Activated CD8-positive, alpha-beta memory T cell treated with anti-CD3 and anti-CD28 coated beads for 1 hour (primary cell): ENCODE measurements at places on chromosomes 12 and 14.

DNA sequence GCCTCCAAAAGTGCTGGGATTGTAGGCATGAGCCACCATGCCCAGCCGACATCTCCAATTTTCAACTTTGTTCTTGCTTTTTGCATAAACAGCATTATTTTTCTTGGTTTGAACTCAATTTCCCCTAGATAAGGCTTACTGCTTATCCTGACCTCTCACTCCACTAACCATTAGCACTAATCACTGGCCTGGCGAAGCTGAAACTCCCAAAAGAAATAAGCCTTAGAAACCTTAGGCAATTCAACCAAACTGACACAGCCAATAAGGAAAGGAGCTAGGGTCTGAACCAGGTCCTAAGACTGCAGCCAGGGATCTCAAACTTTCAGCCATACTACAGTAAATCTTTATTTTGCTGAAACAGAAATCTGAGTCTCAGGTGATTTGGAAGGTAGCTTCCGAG lies 448.0 kb downstream of the RMST start:
- DNase-seq = no peak

DNA sequence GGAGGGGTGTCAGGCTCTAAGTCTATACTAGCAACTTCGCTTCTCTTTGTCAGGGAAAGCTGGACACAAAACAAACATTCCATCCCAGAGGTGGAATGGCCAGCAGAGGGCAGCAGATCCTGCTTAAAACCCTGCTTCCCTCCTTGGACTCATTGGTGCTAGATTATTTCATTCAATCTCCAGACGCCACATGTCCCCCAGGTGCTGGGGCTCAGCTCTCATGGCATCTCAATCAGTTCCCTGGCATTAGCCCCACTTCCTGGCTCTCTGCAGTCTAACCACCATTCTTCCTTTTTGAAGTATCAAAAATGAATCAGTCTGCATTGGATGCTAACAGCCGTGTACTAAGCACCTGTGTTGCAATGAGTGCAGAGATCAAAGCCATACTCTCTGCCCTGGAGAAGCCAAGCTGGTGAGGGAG lies 8.1 kb upstream of the PPP1R1A start:
- peak; percentile 34 for DNase-seq

DNA sequence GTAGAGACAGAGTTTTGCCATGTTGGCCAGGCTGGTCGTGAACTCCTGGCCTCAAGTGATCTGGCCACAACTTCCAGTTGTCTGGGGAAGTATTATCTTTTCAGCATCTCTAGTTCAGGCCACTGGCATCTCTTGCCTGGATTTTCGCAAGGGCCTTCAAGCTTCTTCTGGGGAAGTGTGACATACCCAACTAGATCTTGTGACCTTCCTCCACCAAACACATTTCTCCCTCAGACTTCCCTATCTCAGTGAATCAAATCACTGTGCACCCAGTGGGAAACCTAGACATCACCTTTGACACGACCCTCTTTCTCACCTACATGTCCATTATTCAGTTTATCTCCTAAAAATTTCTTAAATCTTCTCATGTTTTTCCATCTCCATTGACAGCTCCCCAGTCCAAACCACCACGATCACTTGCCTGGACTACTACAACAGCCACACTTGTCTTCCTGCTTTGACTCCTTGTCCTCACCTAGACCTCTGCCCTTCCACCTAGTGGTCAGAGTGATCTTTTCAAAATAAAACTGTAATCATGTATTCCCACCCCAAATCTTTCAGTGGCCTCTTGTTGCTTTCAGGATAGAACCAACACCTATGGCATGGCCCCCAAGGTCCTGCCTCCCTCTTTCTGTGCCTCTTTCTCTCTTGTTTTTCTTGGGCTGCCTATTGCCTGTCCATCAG lies 3.3 kb downstream of the EEF1AKMT3 start:
- no peak for DNase-seq

GRCh38 chr14:69481815-69482568 lies 2.5 kb upstream of the PLEKHD1 start:
- DNase-seq = no peak

- DNase-seq = no peak
Measured at GRCh38 chr12:130953771-130954543, at the start of gene ADGRD1. Gene ADGRD1 (plus strand): TSS chr12:130953907. CDS start chr12:130954466, 559 bp downstream.

DNA sequence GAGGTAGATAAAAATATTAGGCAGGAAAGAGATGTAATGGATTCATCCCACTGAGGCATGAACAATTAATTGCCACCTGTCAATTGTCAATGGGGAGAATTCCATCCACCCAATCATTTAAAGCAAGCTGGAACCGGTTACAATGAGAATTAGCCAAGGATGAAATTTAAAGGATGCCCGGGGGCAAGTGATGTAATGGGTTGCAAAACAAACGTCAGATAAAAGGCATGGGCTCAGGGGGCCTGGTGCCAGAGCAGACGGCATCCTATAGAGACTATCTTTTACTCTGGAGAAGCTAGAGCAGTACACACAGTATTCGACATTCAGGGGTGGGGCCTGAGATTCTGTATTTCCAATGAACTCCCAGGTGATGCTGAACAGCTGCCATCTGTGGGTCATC lies 80.5 kb upstream of the ZFP36L1 start:
- no peak for DNase-seq

DNA sequence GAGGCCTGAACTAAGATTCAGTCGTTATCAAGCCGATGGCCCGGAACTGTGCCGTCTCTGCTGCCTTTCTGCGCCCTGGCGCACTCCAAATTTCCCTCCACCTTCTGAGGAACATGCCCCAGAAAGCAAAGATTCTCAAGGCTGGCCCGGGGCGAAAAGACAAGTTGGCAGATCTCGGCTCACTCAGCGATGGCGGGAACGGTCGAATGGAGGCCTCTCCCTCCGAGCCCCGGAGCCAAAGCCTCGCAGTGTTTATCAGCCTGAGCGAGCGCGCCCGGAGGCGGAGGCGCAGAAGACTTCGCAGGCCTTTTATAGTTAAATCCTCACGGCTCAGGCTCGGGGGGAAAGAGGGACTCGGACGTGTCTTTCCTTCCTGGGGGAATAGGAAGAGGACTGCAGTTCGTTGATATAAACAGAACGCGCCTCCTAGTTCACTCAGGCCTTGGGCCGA lies 5.6 kb downstream of the TBX5 start:
- no peak for DNase-seq

GRCh38 chr14:69986336-69986735 lies 107.1 kb downstream of the SMOC1 start:
- DNase-seq = no peak

DNA sequence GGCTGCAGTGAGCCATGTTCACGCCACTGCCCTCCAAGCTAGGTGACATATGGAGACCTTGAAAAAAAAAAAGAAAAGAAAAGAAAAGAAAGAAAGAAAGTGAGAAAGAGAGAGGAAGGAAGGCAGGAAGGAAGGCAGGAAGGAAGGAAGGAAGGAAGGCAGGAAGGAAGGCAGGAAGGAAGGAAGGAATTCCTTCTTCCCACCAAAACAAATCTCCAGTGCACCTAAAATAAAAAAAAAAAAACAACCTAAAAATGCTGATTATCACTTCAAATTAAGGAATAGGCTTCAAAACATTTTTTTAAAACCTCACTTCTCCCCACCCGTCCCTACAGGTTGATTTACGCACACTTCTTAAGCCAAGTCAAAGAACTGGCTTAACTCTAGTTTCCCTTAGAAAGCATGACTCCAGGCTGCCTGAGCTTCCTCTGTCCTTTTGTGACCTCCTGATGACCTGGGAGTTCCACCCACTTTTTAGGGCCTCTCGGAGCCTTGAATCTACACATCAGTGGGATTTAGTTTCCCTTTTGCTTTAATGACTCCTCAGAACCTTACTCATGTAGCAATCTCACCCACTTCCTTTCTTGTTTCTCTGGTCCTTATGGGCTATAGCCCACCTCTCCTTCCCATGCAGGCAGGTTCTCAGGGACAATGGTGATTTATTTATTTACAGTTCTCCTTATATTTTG lies 18.6 kb downstream of the DUSP6 start:
- no peak for DNase-seq

GRCh38 chr12:94379479-94380113 lies 80.1 kb downstream of the CEP83 start:
- no peak for DNase-seq

DNA sequence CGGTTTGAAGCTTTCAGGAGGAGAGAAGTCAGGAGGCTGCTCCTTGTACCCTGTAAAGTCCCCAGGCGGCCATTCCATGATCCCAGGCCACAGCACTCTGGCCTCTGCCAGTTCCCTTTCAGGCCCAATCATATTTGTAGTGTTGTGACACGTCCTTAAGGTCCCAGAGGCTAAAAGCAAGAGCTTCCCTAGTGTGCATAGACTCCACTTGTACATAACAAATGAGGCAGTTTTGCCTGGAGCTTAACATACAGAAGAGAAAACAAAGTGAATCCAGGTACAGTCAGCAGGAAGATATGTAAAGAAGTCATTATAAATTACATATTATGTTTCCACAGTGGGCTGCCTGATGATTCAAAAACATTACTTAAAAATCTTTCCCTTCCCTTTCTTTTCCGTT lies 81.1 kb upstream of the RPH3A start:
- no peak for DNase-seq

GRCh38 chr14:92040431-92041051 lies 682 bp upstream of the TRIP11 start:
- no peak for DNase-seq

GRCh38 chr12:53267306-53267998 lies 647 bp upstream of the ESPL1 start:
- no peak for DNase-seq

- DNase-seq = peak; percentile 97
Measured at GRCh38 chr14:44897041-44897844, 64.5 kb downstream of the KLHL28 start.

GRCh38 chr12:27178723-27179399 lies 65.2 kb upstream of the STK38L start:
- DNase-seq = no peak

DNA sequence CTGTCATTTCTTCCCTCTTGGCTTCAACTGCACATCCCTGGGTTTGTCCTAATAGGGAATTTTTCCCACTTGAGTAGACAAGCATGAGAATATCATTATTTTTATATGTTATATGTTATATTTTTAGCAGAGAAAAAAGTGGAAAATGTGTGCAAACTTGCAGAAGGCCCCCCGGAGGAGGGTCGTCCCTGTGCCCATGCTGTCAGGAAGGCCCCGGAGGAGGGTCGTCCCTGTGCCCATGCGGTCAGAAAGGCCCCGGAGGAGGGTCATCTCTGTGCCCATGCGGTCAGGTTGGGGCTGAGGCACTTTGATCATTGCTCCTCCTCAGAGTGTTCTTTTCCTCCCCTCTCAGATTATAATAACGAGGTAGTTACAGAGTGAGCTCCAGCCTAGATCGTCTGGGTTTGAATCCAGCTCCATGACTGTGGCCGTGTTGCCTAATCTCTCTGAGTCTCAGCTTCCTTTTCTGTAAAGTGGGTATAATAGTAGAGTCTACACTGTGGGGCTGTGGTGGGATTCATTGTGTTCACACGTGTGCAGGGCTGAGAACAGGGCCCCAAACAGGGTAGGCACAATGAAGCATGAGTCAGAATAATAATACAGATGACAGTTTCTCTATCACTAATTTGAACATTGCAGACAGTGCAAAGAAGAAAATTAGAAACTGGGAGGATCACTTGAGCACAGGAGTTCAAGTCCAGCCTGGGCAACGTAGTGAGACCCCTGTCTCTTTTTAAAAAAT lies 33.4 kb downstream of the ELK3 start:
- no peak for DNase-seq

DNA sequence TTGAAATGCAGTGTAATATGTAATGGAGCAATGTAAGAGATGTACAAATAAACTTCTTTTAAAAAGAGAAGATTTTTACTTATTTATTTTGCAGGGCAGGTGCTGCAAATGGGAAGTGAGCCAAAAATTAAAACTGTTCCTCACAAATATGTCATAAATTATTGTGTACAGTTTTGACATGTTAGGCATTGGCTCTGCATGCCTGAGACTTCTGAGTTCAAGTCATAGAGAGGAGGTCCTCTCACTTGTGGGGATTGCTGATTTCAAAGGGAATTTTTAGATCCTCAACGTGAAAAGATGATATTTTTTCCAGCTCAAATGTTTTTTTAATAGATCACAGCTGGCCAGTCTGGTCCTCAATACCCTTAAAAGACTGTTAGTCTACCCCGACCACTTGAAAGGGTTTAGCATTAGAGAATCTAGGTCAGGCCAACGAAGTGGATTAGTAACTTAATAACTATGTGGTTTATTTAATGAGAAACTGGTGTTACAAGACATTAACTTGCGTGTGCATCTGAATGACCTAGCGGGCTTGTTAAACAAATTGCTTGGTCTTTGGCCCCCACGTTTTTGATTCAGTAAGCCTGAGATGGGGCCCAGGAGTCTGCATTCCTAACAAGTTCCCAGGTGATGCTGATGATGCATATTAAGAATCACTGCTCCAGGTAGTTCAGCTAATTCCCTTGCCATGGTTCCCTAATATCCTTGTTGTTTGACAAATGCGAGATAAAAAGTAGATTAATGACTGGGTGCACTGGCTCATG lies 30.9 kb upstream of the WDR89 start:
- DNase-seq = no peak

GRCh38 chr12:130192642-130193345 lies 30.5 kb downstream of the FZD10 start:
- DNase-seq = no peak

GRCh38 chr12:52123487-52124186 lies 44.1 kb downstream of the SMIM41 start:
- DNase-seq = no peak

DNA sequence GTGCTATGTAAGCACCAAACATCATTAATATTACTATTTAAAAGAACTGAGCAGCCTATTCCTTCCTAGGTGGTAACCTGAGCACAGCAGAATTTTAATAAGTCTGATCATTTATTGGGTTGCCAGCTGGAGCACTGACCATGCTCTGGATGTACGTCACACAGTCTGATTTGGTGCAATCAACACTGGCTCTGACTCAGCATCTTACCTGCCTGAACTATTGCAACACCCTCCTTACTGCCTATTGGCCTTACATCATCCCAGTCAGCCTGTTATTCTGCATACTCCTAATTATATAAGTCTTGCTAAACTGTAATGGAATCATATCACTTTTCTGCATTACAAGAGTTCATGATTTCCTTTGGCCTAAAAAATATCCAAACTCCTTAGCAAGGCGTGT lies 149.7 kb downstream of the PTPRO start:
- DNase-seq = no peak

DNA sequence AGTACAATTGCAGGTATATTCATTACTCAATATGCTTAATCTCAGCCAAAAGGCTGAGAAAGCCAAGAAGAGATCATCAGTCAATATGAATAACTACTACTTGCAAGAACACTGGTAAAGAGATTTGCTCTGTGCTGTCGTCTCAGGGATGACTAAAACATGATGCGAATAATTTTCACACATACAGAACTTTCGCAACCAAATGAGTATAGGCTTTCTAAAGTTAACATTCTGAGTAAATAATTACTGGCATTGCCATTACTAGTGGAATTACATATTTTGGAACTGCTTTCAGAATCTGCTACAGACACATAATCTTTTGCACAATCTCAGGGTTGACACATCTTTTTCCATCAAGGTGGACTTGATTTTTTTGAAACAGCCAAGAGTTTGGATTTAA lies 24.7 kb downstream of the NCKAP1L start:
- DNase-seq = no peak

DNA sequence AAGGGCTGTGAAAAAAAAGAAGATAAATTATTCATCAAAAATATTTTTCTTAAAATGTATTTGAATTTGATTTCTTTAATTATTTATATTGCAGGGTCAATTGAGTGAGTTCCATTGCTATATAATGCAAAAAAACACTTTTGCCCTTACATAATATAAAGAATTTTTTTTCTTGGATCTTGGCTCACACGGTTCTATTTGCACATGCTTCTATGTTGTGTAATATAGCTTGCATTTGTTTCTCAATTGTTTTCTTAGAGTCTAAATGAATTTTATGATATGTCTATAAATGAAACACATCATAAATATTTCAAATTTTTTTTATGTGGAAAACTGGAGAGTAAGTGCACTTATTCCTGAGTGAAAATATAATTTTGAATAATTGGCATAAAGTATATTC lies 694.2 kb downstream of the SLC6A15 start:
- no peak for DNase-seq
